ENCODE measurements at places on chromosomes 1 and 21.
A peak's percentile ranks its signal among the peaks of the same experiment; 100 is the strongest.

DNA sequence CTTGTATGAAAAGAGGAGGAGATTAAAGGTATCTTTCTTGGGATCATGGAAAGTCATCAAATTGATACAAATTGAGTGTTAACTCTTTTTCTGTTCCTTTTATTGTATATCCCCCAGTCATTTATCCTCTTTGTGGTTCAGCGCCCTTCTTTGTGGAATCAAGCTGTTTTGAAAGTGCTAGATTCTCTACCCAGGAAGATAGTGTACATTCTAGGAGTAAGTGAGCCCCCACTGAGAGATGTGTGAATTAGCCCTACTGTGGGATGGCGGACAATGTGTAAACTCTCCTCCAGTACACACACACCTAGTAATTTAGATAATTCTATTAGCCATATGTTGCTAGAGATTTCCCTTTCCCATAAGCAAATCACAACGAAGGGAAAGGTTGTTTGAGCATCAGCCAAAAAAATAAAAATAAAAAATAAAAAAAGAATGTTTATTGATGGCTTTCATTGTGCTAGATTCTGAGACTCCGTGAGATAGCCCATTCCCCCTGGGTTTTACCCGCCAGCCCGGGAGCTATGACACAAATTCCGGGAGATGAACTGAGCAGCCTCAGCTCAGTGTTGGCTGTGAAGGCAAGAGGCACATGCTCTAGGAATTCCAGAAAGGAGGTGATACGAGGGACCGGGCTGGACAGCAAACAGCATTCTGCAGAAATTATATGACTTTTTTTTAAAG lies 378.4 kb upstream of the RUNX1 start:
- no peak for DNase-seq

- no peak for DNase-seq
Measured at GRCh38 chr21:35358008-35358407, 308.9 kb upstream of the RUNX1 start.

- no peak for DNase-seq
Measured at GRCh38 chr1:54652168-54652567, 10.6 kb downstream of the MROH7 start.

GRCh38 chr1:234139966-234140365 lies 233.3 kb upstream of the COA6 start:
- DNase-seq, result peak; percentile 86

GRCh38 chr21:15564907-15565306 lies 164.9 kb upstream of the USP25 start:
- no peak for DNase-seq

GRCh38 chr1:8026153-8026975 lies at the start of gene ERRFI1:
ERRFI1 (minus strand) TSS chr1:8026309; CDS start chr1:8015619, 10,690 bp downstream.
- peak; percentile 95 for DNase-seq

DNA sequence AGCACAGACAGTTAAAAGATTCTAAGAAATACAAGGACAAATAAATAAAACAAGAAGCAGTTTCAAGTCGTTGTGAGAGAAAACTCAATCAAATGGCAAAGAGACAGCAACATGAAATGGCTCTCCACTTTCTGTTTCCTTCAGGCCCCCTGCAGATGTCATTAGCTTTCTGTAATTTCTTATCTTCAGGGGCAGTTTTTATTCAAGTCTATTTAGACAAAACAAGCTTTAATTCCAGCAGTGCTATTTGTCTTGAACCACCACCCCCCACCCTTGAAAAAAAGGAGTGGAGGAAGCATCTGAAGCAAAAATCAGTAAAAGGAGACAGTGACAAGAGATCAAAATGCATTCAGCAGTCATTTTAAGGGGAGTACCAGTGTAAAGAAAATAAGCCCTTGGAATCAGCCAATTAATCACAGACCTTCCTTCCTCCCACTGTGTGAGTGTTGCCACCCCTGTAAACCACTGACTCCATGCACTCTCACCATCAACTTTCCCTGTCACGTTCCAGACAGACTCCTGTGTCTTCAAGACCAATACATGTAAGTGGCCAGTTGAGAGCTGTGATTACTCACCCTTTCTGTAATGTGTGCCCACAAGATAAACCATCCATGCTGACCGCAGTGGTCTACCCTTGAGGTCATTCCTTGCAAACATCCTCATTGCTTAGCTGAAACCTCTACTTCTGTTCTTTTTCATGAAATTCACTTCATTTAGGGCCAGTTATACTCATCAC lies 136.1 kb upstream of the HOOK1 start:
- peak; percentile 99 for DNase-seq

GRCh38 chr1:159882527-159882862 lies 17.5 kb downstream of the CFAP45 start:
- DNase-seq, result peak; percentile 43

DNA sequence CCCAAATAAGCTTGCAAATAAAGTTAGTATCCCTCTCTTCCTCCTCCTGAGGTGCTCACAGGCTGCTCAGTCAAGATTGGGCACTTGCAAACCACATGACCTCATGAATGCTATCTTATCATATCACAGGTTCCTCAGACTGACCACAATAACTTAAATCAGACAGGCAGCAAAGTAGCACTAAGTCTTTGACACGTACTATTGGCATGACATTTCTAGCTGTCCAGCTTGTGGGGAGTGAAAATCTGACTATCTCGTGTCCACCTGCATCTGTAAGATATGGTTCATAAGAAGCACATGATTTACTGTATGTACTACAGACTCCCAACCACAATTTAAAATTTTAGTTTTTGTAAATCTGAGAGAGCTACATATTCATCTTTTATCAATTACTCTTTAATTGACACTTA lies 58.0 kb upstream of the GFI1 start:
- peak; percentile 40 for DNase-seq

DNA sequence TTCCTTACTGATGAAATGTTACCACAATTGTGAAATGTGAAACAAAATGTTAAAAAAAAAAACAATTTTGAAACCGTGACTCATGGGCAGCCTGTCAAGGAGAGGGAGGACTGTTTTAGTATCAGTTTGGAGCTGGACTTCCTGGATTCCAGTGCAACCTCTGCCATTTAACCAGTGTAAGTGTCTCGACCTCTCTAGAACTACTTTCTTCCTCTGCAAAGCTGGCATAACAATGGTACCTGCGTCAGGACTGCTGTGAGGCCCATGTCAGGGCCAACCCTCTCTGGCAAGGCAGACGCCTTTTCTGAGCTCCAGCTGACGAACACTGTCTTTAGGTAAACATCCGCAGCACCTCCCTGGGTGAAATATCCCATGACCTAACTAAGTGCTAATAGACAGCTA lies 20.9 kb downstream of the URB1 start:
- peak; percentile 90 for DNase-seq
